ENCODE measurements at places on chromosomes 1 and 21.

GRCh38 chr1:231550448-231550781 is 21.9 kb downstream of the TSNAX start:
- peak; percentile 27 for DNase-seq

DNA sequence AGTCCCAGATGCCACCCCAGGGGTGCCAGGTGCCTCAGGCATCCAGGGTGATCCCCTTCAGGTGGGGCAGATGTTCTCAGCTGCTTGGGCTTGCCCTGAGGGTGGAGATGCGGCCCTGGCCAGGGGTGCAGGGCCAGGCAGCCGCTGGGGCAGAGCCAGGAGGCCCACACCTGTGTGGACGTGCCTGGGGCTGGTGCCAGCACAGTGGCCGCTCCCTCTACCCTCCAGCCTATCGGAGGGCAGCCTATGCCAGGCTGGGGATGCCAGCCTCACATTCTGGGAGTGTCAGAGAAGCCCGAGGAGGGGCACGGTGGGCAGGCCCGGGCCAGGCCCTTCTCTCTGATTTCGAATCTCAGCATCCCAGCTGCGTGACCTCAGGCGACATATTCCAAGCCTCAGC is 96.5 kb upstream of the WNT4 start:
- no peak for DNase-seq

GRCh38 chr1:156666862-156667609 is 10.2 kb downstream of the NES start:
- DNase-seq, result no peak

DNA sequence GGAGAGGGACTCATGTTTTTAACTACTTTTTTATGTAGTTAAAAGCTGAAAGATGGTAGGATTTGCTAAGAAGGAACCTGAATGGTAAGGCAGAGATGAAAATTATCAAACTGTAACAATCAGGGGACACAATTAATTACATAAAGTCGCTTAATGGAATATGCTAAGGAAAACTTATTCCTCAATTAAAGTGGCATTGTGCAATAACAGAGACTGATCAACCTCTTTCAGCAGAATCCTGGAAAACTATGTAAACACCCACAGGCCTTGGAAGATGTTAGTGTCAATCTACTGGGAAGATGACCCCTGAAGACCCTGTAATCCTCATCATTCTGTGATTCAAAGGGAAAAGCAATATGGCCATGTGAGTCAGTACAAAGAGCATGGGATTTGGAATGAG is 46.8 kb upstream of the NPL start:
- no peak for DNase-seq

DNA sequence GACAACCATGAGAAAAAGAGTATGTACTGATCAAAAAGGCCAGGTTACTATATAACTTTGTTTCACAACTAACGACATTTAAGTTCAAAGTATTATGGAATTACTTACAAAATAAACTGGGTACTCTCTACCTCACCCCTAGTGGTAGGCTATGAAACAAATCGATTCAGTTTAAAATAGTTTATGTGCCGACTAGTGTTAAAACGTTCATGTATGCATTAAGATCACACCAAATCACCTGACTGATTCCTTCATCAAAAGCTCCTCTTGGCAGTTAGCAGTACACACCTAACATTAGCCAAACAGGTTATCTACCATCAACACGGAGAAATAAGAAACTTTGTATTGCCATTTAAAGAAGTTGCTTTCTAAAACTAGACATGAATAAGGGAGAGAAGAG is 137.1 kb downstream of the AKT3 start:
- no peak for DNase-seq

Data from CD4-positive, alpha-beta T cell treated with Interleukin-2 at 100 ng/mL for 4 hours (primary cell).